ENCODE measurements at places on chromosomes 1 and 21.

DNA sequence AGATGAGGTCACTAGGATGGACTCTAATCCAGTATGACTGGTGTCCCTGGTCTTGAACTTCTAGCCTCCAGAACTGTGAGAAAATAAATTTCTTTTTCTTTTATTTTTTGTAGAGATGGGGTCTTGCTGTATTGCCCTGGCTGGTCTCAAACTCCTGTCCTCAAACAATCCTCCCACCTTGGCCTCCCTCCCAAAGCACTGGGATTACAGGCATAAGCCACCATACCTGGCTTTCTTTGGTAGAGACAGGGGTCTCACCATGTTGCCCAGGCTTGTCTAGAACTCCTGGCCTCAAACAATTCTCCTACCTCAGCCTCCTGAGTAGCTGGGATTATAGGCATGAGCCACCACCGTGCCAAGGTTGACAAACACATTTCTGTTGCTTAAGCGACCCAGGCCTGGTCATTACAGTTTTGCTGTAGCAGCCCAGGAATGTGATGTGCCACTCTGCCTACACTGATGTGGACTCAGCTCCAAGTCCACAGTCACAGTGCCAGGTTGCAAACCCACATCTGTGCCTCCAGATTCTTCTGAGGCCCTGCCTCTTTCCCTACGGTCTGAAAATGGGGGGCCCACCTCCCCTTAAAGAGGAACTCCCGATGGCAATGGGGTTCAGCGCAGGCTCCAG lies 15.9 kb downstream of the PYCR2 start:
- DNase-seq = no peak

DNA sequence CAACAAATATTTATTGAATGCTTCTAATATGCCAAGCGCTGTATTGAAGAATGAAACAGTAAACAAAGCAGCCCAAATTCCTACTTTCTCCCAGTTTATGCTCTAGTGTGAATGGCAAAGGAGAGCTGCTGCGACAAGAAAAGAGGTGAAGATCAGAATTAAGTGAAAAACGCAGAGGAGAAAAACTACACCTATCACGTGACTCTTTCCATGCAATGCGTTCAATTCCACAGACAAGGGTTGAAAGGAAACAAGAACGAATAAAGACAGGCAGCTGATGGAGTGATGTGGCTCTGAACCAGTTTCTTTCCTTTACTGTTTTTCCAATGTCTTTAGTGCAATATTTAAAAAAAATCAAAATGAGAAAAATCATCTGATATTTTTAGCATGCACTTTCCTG lies 23.6 kb downstream of the MT1HL1 start:
- DNase-seq = no peak

- no peak for DNase-seq
Measured at GRCh38 chr1:81023187-81023724, 777.5 kb upstream of the ADGRL2 start.

DNA sequence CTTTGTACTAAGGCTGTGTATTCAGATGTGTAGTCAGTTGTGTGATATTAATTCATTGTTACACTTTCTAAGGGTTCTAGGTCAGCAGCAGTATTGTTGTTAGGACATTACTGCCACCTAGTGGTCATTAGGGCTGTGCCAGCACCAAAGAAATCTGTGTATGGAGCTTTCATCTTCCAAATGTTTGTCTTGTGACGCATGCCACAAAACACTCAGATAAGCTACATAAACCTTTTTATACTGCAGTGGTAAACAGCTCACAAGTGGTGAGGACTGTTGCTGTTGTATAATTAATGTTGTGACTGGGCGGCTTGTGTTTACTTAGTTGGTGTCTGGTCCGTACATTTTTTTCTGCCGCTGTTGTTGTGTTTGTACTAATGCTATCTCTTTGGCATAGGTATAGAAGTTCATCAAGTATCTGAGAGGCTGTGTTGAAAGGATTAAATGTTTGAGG lies 51.7 kb downstream of the S1PR1 start:
- peak; percentile 72 for DNase-seq

DNA sequence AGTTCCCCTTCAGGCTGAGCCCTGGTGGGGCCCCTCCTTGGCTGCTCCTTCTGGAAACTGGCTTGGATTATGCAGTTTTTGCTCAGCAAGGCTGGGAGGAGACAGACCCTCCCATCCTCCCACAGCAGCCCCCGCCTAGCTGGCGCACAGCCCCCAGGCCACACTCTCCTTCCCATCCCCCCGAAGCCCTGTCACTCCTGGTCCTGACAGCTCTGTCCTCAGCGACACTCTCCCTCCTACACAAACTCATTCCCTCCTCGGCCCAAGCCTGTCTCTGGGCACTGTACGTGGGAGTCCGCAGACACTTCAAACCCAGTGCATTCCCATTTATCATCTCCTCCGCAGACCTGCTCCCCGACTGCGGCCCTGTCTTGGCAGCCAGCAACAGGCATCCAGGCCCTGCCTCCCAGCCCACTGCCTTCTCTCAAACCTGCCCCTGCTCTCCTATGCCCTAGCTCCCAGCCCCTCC lies 25.0 kb upstream of the EPHB2 start:
- no peak for DNase-seq

DNA sequence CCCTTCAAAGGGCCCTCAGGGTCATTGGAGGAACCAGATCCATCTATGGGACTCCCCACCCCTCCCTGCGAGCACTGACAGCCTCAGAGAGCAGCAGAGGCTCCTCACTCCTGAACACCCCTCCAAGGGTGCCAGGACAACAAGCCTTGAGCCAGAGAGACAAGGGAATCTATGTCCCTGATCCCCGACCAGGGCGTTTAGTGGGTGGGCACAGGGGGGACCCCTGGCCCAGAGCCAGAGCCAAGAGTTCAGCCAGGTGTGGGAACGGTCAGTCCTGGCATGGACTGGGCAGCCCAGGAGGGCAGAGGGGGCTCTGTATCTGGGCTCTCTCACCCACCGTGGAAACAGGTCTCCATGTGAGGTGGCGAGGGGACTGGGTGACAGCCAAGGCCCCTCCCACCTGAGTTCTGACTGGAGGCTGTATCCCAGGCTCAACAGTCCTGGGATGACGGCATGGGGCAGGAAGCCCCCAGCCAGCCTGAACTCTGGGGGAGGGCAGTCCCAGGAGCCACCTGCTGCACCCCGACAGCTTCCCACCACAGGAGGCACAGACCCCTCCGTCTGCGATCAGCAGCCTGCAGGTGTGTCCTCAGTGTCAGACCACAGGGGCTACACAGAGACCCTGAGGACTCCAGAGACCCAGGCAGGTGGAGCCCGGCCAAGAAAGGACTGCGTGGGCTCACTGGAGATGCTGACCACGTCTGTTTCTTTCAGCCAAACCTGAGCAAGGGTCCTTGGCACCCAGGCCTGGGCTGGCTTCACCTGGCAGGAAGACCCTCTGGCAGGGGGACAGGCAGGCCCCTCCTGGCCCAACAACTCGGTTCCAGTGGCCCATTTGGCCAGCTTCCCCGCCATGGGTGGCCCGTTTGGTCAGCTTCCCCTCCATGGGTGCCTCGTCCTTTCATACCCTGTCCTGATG lies 11.2 kb upstream of the SRARP start:
- no peak for DNase-seq

DNA sequence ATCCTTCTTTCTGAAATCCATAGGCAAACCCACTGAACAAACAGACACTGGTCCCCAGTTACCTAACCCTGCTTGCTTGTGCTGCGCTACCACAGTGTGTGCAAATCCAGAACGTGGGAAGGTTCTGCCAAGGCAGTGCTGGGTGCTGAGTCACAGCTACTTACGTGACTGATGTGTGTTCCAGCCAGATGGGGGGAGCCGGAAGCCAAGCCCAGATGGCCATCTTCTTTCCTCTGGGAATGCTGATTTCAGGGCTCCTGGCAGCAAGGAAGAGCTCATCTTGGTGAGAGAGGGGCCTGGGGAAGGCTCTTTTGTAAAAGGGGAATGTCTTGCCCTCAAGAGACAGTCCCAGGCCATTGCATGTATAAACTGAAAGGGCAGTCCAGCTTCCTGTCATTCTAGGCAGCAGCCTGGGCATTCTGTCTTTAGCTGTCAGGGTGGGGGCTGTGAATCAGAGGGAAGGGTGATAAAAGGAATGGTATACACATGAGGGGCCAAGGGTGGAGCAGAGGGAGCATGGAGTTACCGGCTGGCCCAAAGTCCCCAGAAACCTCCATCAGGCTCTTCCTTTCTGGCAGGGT lies 54.1 kb downstream of the CD46 start:
- DNase-seq = peak; percentile 88

DNA sequence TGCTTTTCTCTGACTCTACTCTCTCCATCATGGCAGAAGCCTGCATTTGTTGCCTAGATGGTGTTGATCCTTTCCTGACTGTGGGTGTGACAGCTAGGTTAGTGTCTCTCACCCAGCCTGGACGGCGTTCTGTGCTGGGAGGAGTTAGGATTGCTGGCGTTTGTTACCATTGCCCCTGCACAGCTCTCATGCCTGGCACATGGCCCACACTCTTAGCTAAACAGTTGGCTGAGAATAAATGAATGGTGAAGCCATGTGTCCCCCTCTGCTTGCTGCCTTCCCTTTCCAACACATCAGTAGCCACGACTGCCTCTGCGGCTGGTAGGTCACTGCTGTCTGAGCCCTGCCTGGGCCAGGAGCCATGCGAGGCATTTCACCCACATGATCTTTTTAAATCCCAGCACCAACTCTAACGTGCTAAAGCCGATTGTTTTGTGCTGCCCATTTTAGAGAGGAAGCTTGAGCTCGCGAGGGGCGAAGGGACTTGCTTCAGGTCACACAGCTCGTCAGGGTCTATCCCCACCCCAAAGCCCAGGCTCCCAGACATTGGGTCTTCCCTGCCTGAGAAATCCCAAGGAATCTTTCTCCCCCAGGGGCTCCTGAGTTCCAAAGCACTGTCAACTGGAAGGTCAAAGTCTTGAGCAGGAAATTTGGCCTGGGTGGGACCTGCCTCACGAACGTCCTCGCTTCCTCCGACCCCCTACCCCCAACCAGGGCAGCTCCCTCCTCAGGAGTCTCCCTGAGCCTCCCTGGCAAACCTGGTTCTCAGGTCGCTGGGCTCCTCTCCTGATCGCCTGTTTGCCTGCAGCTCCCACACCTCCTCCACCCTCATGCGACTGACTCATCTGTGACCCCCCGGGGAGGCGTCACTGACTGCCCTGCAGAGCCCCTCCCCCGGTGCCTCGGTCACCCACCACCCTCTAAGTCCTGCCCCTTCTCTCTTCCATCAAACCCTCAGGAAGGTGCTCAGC lies 271.7 kb upstream of the C1orf174 start:
- peak; percentile 2 for DNase-seq

DNA sequence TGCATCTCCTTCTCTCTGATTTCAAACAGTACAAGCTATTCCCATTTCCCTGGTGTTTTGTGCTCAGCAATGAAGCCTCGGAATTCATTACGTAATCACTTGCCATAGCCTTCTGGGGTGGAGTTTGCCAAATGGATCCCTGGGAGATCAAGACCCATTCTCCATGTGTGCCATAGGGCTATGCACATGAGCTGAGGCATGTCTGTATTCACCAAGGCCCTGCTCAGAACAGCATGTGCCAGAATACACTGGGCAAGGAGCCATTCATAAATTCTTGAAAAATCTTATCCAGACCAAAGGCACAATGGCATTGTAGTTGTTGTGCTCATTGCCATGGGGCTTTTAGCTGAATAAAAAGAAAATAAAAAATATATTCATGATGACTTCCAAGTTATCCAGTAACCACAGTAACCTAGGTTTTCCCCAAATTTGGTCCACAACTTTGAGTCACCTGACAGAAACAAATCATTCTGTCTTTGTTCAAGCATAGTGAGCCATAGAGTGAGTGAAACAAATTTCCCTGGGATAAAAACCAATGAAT lies 53.0 kb downstream of the CRB1 start:
- DNase-seq = peak; percentile 13

GRCh38 chr1:172545396-172546004 lies 12.6 kb downstream of the SUCO start:
- no peak for DNase-seq

DNA sequence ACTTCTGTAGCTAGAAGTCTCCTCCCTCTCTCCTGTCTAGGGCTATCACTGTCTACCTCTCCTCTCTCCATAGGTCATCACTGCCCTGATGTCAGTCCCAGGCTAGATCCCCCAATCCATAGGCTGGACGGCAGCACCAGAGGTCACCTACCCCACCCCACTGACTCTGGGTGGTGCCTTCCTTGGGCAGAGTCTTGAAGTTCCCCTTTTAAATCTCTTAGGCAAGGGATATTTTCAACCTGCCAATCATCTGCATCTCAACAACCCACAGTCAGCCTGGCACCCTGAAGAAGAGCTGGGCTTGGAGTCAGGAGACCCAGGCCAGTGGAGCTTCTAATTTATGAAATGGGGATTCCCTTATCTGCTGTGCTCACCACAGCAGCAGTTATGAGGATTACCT lies 13.2 kb downstream of the MYBPH start:
- DNase-seq = no peak

DNA sequence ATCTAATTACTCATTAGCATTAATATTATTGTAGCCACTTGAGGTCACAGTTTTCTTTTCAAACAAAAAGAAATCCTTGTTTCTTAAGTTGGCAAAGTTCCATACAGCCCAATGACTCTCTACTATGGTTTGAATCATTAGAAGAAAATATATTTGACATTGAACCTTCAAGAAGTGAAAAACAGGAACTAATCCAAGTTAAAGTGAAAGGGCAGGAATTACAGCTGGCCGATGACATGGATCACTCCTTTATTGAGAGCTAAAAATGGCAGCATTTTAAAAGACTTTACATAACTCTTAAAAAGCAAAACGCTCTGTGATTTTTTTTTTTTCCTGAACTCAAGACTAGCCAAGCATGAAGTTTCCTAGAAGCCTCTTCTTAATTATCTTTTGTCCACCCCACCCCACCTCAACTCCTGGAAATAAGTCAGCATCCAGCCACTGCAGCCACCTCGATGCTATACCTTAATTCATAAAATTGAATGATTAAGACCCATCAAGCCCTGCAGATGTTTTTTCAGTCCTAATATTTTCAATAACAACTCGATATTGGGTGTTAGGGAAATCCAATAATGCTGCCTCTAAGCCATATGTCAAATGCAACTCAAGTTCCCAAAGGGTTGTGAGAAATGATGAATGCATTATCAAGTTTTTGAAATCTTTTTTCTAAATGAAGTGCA lies 323.1 kb downstream of the HHIPL2 start:
- no peak for DNase-seq

DNA sequence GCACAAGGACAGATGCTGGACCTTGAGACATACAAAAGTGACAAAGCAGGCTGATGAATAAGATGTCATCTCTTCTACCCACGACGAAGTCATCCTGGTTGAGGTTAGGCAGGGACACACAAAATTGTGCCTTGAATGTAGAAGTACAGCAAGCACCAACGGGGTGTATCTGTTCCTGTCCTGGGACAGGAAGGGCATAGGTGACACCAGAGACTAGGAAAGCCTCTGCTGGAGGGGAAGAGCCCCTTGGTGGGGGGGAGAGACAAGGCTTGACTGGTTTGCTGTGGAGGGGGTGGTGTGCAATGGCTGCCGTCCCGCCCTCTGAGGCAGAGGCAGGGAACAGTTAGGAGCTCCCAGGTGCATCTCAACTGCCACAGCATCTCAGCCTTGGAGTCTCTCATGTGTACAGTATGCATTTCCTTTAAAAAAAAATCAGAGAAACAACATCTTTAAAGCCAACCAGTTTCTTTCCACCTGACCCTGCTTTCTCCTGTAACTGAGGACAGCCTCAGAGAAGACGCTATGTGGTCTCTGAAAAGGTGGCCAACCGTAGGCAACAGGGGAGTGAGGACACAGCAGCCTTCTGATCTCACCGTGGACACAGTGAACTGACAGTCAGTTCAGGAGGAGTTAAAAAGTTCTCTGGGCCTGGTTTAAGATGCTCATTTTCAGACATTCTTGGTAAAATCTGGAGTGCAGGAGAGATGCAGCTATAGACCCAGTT lies 17.7 kb upstream of the GFI1 start:
- no peak for DNase-seq

- DNase-seq = no peak
Measured at GRCh38 chr1:58324558-58324957, 222.0 kb downstream of the OMA1 start.

- DNase-seq = no peak
Measured at GRCh38 chr1:33141781-33142180, 40.1 kb downstream of the TRIM62 start.
